ENCODE measurements at places on chromosomes 4 and X.
A peak's percentile ranks its signal among the peaks of the same experiment; 100 is the strongest.

- no peak for DNase-seq
Observed at GRCh38 chr4:98688411-98689290, 30.2 kb upstream of the TSPAN5 start.

DNA sequence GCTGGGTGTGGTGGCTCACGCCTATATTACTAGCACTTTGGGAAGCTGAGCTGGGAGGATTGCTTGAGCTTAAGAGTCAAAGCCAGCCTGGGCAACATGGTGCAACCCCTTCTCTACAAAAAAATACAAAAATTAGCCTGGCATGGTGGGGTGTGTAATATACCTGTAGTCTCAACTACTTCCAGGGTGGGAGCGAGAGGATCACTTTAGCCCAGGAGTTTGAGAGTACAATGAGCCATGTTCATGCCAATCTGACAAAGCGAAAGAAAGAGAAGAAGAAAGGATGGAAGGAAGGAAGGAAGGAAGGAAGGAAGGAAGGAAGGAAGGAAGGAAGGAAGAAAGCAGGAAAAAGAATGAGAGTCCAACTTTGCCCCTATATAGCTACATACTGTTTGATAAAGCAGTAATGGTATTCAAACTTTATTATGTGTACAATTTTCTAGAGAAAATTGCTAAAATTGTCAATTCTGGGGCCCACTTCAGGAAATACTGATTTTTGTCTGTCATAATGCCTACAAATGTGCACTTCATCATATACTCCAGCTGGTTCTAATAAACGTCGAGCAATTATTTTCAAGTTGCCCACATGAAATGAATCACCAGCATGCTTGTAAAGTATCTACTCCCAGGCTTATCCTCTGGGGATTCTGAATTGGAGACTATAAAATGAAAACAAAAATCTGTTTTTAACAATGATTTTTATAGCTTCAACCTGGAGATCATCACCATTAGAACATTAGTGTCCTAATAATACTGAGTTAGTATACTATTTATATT is 132.3 kb downstream of the NDST4 start:
- no peak for DNase-seq

GRCh38 chrX:137172317-137172948 is 138.6 kb upstream of the GPR101 start:
- DNase-seq, result no peak

GRCh38 chr4:113052379-113052951 is 3.0 kb downstream of the ANK2 start:
- DNase-seq, result no peak

- no peak for DNase-seq
Observed at GRCh38 chr4:107835406-107835805, 10.7 kb downstream of the SGMS2 start.

DNA sequence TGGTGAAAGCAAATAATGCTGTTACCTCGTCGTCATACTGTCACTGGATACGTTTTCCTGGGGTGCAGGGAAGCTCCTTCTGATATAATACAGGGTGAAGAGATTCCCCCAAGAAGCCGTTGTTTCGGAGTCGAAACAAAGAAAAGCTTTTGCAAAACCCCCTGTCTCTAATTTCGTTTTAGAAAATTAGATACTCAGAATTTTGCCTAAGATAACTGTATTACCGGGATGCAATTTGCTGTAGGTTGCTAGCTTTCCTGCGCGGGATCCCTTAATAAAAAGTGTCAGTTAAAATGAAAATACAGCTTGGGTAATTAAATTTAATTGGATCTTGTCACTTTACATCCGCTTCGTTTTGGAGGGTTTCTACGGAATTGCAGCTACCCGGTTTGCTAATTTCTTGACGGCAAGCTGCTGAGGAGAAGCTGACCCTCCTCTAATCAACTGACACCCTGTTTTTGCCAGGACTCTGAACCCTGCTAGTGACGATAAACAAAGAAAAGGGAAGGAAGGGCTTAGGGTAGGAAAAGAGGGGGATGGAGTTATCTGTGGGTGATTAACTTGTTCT is 174.6 kb downstream of the SHOX start:
- DNase-seq, result no peak

- DNase-seq, result no peak
Observed at GRCh38 chr4:146027761-146028160, 89.1 kb upstream of the ZNF827 start.

DNA sequence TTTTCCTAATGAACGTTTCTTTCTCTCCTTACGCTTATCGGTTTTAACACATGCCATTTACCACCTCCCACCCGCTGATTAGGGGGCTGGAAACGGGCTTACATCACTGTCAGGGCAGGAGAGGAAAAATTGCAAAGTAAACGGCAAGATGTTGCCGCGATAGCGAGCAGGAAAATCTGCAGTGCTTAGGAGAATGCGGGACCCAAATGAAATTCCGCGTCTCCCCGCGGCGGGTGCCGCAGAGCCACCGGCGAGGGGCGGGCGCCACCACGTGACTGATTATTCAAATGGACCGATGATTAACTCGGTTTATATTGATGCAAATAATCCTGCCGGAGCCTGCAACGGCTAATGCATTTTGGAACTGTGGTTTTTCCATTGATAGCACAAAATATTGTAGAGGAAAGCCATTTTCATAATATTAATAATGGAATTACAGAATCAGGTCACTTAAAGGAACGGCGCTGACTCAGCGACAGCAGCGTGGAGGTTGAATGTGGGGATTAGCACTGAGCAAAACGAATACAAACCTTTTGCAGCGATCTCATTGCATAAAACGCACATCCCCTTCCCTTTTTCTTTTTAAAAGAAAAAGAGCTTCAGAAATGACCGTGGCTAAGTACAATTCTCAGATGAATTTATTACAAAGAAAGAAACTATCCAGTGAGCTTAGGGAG is 224.2 kb downstream of the STIM2 start:
- no peak for DNase-seq

GRCh38 chr4:152389359-152389758 is 146.5 kb downstream of the FBXW7 start:
- DNase-seq, result no peak

GRCh38 chr4:76881375-76881774 is 16.6 kb downstream of the SOWAHB start:
- DNase-seq, result no peak

GRCh38 chr4:77861495-77861894 is 1.1 kb upstream of the MRPL1 start:
- DNase-seq, result no peak

DNA sequence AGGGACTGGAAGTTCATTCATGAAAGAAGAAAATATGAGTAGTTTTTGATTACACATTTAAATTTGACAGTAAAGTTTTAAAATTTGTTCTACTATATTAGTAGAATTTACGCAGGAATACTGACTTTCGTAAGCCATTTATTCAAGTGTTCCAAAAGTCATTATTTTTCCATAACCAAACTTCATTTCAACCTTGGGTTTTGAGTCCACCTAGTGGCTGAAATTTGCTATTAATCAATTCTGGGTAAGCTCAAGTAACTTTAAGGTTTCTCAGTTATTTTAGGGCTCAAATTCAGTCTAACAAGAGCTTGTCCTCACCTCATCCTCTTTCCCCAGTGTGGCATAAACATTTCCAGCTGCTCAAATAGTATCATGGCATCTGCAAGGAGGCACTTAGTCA is 175.4 kb downstream of the SH3BGRL start:
- DNase-seq, result no peak

- peak; percentile 14 for DNase-seq
Observed at GRCh38 chr4:139651282-139652194, 14.1 kb upstream of the MGST2 start.

- no peak for DNase-seq
Observed at GRCh38 chrX:68146054-68146453, 287.2 kb downstream of the OPHN1 start.

- DNase-seq, result no peak
Observed at GRCh38 chr4:25694466-25694865, 38.8 kb downstream of the SLC34A2 start.

DNA sequence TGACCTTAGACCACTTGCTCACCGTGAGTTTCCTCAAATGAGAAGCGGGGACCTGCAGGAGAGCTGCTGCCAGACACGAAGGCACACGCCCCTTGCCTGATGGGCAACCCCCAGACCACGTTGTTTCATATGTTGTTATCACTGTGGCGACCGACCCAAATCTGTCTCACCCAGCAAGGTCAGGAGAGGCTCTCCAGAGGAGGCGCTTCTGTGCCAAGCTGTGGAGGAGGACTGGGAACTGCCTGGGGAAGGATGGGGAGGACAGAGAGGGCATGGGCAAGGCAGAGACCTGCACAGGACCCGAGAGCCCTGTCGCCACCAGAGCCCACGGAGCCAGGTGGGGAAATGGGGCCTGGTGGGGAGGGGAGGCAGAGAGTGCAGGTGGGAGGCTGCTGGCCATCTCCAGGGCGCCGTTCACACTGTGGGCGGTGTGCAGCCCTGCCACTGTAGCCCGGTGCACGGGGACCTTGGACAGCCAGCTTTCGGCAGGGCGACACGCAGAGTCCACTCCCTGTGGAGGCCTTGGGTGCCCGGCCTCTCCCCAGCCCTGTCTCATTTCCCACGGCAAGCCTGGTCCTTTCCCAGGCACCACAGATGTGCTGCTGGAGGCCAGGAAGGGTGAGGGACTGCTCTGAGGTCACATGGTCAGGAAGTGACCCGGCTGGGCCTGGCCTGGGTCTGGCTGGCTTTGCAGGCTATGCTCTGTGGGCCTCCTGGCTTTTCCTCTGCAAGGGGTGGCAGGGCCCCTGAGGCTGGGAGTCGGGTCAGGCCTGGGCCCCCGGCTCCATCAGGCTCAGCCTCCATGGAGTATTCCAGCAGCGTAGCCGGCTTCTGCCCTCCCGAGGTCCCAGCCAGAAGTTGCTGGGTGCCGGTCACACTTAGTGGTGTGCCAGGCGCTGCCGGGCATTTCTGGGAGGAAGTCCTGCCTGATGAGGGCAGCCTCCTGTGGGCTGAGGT is 3.2 kb downstream of the HTRA3 start:
- DNase-seq, result no peak

DNA sequence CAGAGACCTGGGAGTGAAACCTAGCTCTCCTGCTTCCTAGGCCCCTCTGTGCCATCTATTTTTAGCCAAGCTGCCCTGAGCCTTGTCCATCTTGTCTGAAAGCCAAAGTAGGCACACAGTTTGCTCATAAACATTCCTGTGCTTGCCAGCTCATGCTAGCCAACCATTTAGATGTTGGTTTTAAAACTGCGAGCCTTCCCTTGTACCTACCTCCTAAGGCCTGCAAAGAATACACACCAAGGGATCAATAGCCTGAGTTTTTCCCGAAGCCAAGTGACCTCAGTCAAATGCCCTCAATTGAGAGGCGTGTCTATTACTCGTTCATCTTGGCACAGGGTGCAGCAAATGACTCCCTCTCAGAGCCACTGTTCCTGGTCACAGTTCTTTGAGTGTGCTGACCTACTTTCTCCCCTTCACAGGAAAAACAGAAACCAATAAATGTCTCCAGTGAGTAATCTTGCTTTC is 48.5 kb downstream of the ZCCHC12 start:
- DNase-seq, result no peak

- DNase-seq, result no peak
Observed at GRCh38 chr4:23734000-23734399, 155.8 kb downstream of the PPARGC1A start.

GRCh38 chrX:77698242-77698641 is 87.8 kb downstream of the ATRX start:
- DNase-seq, result no peak

GRCh38 chr4:91653067-91653466 is 650.7 kb upstream of the GRID2 start:
- no peak for DNase-seq

GRCh38 chr4:113559947-113560346 is 201.6 kb downstream of the CAMK2D start:
- DNase-seq, result no peak

GRCh38 chr4:111961809-111962208 is 183.4 kb upstream of the FAM241A start:
- DNase-seq, result no peak
